ENCODE measurements at places on chromosomes 4 and X.

DNA sequence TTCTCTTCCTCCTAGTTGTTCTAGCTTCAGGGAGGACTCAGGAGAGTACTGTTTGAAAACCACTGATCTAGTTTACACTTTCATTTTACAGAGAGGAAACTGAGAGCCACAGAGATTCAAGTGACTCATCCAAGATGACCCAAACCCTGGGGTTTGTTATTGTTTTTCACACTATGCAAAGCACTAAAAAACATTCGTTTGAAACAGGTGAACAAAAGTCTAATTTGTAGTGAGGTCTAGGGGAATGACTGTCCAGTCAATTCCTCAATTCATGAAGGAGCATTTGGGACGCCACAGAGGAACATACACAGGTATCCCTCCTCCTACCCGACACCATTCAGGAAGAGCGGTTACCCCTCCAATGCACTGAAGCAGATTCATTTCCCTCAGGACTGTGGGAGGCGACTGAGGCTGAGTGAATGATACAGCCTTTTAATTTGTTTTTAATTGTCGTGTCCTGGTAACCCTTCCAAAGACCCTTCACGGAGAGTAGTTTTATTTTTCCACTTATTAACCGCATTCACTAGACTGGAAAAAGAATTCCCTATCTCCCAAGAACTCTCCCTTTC lies 30.3 kb downstream of the TLR10 start:
- no peak for DNase-seq

DNA sequence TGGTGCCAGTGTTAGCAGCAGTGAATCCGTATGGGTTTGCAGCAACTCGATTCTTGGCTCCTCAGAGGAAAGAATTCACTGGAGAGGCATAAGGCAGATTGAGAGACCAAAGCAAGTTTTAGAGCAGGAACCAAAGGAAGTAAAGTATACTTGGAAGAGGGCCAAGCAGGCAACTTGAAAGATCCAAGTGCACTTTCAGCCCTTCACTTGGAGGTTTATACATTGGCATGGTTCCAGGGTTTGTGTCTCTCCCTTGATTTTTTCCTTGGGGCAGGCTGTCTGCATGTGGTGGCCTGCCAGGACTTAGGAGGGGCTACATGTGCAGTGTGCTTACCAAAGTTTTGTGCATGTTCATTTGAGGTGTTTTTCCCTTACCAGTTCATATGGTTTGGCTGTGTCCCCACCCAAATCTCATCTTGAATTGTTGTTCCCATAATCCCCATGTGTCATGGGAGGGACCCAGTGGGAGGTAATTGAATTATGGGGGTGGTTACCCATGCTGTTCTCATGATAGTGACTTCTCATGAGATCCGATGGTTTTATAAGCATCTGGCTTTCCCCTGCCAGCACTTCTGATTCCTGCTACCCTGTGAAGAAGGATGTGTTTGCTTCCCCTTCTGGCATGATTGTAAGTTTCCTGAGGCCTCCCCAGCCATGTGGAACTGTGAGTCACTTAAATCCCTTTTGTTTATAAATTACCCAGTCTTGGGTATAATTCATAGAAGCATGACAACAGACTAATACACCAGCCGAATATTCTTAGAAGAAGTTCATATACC lies 86.2 kb upstream of the TSPAN5 start:
- DNase-seq: no peak

DNA sequence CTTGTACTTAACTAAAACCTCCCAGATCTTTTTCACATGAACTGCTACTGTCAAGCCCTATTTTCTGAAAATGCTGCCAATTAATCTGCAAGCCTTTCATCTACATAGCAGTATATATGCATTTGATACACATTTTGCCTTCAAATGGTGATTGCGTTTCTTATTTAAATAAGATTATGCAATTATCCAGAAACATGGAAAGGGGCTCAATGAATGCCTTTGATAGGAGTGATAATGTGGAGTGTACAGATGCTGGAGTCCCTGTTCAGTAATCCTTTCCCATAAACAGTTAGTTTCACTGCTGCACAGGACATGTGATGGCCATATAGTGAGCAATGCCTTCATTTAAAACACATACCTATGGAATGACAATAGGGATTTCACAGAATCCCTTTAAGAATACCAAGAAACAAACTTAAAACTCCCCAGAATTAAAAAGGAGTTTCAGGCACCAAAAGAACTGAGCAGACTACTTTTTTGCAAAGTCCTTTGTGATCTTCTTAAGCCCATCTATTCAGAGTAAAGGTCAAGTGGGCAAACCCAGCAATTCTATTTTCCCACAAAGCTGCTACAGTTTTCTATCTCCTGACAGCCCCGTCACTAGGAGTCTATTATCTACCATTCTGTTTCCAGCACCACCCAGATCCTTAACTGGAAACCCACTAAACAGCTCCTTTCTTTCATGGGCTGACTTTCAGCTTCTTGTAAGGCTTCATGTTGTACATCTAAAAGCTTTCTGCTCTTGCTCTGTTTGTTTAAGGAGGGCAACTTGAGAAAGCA lies 120.3 kb downstream of the UNC5C start:
- DNase-seq: no peak

DNA sequence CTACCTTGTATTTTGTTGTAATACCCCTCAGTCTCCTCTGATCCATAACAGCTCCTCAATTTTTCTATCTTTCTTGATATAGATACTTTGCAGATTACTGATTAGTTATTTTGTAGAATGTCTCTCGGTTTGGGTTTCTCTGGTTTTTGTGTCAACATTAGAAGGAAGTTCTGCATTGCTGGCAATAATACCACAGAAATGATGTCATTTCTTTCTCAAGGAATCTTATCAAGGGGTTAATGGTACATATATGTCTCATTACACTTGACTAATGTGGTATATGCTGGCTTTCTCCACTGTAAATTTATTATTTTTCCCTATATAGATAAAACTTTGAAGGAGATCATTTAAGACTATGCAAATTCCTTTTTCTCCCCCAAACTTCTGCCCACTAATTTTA lies 183.6 kb upstream of the DKK2 start:
- no peak for DNase-seq

DNA sequence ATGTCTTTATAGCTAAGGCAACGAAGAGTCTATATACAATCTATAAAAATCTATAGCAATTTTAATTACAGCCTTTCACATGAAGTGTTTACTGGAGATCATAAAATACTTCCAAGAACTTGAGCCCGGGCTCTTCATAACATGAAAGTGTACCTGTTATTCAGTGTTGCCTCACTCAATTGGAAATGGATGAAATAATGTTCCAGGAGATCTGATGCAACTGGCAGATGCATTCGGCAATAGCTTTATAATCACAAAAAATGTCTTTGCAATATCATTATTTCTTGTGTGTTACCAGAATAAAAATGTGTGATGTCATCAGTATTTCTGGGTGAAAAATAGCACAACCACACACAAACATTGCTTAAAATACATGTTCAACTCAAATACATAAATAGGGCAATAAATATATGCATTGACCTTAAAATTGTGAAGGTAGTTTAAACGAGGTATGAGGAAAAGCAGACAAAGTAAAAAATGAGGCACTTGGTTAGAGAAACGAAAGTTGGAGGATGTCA lies 1266.8 kb upstream of the PCDH7 start:
- no peak for DNase-seq

- no peak for DNase-seq
Observed at GRCh38 chrX:3346501-3347259, at the start of gene MXRA5. Gene MXRA5, minus strand, starts transcription at chrX:3346652. Its CDS starts 2,819 bp downstream, at chrX:3343833.

DNA sequence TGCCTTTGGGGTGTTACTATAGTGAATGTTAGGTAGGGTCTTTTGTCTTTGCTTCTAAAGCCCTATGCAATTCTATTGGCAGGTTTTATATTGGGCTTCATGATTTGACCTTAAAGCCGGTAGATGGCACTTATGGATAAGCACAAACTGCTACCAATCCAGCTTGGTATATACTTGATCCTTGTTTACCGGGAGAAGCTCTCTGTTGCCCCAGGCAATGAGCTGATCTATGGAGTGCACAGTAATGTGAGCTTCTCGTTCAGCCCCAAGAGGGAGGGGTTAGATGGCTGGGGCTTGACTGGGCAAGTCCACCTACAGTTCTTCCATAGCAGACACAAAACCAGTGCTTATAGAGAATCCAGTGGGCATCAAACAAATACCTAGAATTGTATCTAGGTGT lies 287.2 kb upstream of the CT83 start:
- no peak for DNase-seq

DNA sequence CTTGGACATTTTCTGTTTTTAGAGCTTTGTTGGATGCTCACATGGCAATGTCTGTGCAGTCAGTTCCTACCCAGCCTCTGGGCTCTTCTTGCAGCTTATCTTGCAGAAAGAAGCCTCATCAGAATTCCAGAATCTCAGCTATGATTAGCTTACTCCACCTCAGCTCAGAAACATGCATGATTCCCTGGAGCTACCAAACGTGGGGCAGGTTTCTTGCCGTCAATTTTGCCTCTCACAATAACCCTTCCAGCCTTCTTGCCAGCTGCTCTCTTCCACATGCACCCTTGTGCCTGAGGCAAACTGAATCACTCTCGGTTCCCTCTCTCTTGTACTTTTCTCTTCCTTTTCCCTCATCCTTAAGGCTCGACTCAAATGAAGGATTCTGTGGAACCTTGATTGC lies 141.4 kb downstream of the PTTG2 start:
- no peak for DNase-seq

DNA sequence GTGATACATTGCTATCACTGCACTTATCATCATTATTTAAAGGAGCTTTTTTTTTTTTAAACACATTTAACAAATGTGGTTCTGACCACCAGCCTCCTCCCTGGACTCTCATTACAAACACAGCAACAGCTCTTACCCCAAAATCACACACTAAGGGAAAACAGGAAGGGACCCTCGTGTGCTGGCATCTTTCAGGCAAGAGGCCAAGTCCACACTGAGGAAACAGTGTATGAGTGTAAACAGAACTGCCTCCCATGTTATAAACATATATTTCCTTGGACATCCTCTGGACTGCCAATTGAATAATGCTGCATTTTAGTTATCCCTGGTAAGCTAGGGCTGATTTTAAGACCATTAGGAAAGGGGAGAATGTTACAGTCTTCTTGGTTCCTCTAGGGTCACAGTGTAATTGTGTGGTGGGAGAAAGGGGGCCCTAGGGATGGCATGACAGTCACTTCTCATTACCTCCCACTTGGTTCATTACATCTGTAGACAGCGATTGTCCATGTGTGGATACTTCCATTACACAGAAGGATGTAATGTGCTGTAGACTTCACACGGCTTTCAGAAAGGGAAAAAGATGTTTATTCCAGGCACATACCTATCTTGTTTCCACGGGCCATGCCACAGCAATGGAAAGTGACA lies 244.6 kb upstream of the TET2 start:
- DNase-seq: no peak

DNA sequence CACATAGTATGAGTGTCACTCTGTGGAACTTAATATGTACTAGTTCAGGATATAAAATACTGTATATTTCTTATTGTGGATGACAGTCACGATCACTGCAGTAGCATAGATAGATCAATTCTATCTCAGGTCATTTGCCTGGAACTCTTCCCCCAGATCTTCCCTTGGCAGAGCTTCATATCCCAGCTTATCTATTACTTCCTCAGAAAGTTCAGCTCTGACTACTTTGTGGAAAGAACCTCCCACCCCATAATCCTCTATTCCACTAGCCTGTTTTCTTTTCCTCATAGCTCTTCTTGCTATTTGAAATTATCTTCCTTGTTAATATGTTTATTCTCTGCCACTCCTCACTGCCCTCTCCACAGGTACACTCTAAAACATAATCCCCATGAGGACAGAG lies 10.9 kb downstream of the FAM241A start:
- no peak for DNase-seq

- no peak for DNase-seq
Observed at GRCh38 chr4:37627263-37627662, 58.9 kb downstream of the RELL1 start.

Data from hypothalamus (tissue), 51 donors.